ENCODE measurements at places on chromosomes 6 and 20.

DNA sequence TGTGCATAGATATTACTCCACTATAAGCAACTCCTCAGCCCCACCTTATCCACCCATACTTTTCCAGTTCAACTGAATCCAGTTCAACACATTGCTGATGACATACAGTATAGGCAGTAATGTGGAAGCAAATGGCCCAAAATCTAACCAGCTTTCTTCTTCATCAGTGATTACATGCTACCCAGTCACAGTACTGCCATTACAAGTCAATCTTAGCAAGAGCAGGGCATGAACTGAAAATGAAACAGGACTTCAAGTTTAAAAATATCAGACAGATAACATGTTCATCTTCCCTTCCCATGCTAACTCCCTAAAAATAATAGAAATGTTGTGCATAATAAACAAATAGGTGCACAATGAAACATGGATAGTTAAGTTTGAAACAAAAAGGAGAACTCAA is 19.2 kb downstream of the RRAGD start:
- no peak for DNase-seq

GRCh38 chr6:20483887-20484497 is 50.3 kb upstream of the CDKAL1 start:
- no peak for DNase-seq

GRCh38 chr6:40764726-40765125 is 177.6 kb upstream of the LRFN2 start:
- no peak for DNase-seq

- DNase-seq, result no peak
Observed at GRCh38 chr6:10692965-10693538, 1.4 kb downstream of the C6orf52 start.

GRCh38 chr6:3750317-3751076 is 1.0 kb downstream of the PXDC1 start:
- peak; percentile 58 for DNase-seq

DNA sequence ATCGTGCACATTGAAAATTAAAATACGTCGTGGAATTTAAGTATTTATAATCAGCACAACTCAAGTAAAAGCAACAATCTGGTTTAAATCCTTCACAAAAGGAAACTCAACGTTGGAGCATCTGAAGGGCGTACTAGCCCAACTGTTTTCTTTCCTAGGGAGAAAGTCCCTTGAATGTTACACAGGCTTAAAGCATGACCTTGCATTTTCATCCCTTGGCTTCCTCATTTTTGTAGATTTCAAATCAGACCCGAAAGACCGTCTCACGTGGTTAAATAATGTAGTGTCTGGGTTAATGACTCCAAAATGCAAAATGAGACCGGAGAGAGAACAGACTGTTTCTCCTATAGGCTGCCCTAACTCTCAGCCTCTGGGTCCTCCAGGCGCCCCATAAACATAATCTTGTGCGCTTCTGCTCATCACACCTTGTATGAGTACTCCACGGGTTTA is 249.2 kb upstream of the RREB1 start:
- no peak for DNase-seq

GRCh38 chr6:82030761-82031503 is 216.6 kb downstream of the IBTK start:
- DNase-seq, result no peak

DNA sequence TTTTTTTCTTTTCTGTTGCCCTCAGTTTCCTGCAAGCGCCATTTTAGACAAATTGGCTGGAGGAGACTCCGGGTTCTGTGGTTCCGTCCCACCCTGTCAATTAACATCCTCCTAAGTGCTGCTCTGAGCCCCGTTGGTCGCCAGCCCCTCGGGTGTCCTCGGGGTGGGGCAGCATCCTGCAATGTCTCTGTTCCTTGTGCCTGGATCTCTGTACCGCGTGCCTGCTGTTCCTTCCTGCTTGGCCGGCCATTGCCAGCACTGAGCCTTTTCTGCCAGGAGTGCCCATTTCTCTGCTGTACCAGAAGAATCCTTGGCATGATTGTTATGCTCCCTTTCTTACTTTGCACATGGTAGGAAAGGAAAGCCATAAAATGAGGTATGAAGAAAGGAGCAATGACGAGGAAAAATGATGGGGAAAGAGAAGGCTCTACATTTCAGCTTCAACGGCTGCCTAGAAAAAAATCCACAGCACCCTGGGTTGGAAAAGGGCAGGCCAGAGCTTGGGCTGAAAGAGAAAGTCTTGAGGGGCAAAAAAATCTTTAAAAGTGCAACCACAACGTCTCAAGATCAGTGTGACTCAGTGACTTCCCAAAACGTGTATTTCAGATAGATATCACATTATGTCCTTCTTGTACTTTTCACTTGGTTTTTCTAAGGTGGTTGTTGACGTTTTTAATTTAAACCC is 256.7 kb downstream of the CLIC5 start:
- no peak for DNase-seq

DNA sequence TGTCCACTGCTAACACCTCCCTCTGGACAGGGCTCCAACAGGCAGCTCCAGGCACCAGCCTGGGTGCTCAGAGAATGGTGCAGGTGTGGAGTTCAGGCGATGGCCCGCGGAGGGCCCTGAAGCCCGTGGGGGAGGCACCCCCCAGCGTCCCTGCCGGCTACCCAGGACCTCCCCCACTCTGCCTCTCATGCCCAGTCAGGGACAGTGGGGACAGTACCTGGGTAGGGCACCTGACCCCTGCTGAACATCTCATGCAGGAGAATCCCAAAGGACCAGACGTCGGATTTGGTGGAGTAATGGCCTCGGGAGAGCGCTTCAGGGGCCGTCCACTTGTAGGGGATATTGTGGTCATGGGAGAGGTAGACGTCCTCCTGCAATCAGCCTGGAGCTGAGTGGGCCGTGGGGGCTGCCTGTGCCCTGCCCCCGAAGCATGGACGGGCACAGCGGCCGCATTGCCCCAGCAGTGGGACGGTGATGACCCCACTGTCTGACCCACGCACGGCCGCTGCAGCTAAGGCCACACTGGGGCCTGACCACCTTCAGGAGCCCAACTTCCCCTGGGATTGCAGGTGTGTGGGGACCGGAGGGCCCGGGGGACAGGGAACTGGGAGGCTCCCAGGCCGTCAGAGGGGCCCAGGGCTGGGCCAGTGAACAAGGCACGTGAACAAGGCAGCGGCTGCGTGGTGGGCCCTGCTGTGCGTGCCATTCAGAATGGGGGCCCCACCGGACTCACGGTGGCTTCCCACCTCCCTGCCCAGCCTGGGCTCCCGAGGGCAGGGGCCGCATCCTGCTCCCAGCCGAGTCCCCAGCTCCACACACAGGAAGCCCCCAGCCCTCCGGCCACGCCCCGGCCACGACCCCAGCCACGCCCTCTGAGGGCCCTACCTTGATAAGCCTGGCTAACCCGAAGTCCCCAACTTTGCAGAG is 7.1 kb downstream of the PTK6 start:
- DNase-seq, result no peak

DNA sequence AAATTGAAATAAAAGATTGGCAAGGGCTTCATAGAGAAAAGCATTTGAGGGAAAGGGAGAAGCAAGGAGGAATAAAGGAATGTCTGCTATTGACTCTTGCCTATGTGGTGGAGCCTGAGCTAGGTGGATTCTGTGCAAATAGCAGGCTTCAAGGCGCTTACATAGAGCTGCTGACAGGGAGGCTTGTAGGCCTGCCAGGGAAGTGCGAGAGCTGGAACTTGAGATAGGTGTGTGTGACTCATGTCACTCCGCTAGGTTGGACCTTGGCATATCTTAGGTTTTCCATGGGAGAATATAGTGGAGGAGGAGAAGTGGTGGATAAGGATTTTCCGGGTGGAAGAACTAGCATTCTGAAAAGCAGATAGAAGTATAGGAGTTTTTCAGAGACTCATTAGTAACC is 14.0 kb downstream of the SNRNP48 start:
- no peak for DNase-seq

DNA sequence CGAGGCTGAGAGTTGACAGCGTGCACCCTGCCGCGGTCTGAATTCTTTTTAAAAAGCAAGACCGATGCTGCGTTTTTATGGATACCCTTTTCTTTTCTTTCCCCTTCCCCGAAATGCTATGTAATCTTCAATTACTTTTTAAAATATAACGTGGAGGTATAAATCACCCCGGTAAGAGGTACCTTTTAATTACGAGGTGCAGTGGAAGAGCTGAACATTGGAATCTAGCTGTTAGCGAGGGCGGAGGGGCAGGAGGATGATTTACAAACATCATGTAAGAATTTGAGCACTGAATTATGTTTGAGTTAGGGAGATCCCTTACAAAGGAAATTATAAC is 1.2 kb downstream of the EYA2 start:
- no peak for DNase-seq

DNA sequence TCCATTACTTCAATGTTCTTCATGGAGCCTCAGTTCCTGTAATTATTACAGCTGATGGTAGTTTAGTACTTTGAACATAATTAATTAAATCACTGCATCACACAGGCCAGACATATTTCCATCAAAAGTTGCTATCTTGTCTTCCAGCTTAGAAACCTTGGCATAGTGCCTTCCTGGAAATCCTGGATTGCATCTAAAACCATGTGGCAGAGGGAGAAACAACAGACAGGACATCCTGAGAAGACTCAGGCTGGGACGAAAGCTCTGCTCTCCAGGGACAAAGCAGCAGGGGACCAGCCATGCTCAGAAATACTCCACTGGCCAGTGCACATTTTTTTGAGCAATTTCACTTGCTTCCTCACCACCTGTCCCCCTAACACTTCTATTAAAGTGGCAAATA is 55.3 kb downstream of the TBX18 start:
- no peak for DNase-seq

DNA sequence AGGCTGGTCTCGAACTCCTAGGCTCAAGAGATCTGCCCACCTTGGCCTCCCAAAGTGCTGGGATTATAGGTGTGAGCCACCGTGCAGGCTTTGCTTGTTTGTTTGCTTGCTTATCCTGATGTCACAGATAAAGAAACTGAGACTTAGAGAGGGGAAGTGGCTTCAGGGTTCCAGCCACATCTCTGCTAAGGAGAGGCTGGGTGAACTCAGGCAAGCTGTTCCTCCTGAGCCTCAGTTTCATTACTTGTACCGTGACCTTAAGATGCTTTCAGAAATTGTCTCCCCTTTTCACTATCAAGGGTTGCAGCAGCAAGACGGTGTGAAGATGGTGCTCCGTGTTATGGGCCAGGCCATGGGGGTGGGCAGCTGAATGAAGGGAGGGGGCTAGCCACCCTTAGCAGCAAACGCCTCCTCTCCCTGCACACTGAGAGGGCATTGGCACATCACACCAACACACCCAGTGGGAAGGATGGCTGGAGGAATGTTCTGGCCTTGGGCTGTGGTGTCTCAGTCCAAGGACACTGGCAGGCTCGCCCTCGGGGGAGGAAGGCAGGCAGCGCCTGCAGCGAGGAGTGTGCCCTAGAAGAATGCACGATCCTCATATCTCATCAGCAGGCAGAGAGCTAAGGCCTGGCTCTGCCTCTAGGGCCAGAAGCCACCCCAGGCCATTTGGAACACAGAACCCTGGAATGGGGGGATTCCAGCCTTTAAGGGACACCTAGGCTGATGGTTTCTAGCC is 48.2 kb upstream of the TLDC2 start:
- DNase-seq, result no peak

DNA sequence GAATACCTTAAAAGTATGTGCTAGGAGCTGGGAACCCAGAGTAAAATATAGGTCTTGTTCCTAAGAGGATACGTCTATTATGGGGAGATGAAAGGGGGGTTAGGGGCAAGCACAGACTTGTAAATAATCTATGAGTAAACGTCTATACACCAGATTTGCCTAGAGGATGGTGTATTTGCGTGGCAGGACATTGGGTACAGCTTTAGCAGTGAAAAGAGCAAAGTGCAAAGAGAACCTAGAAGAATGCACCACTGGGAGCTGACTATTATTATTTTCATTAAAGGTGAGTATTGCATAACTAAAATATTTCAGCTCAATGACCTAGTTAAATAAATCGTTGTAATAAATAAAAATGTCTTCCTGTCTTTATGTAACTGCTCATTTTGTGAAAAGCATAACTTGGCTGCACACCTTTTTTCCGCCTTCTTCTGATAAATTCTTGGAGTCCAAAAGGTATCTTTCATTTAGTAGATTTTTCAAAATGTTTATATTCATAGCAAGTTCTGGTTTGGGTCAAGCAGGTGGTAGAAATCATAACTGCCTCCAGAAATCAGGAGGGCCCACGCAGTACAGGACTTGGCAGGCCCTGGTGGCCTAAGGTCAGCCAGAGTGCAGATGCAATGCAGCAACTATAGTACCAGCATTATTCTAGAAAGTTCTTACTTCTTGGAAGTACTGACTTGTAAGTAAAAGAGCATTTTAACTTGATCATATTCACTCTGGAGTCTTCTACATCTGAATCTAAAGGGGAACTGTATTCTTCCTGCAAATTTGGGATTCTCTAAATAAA is 357.2 kb downstream of the PLCB1 start:
- no peak for DNase-seq

DNA sequence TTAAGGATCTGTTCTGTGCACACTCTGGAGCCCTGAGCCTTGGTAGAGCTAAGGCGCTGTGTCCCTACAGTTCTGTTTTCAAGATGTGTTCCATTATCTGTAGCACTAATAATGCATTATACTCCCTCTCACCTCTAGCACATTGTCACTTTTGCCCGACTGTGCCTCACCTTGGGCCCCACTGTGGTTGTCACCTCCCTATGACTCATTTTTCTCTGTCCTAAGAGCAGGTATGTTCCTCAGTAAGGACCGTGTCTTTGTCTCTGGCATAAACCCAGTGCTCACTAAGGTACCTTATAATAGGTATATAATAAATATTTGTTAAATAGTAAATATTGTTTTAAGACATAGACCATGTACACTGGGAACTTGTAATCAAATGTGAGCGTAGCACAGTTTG is 942.5 kb upstream of the CITED2 start:
- DNase-seq, result no peak

GRCh38 chr6:99548706-99549105 is 19.8 kb downstream of the CCNC start:
- no peak for DNase-seq

DNA sequence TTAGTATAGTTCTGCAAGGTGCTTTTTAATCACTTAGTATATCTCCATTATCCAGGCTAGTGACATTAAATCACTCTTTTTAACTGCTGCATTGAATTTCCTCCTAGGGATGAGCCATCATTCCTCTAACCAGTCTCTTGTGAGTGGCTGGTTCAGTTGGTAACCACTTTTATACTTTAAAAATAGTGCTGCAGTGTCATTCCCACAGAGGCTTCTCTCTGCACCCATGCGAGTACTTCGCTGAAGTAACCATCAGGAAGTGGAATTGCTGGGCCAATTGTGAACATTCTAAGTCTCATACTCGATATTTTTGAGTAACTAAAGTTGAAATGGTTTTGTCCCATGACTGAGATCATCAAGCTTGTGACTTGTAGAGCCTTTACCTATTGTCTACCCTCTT is 2.1 kb downstream of the BTN3A2 start:
- DNase-seq, result no peak

Data from nephron progenitor cell (in vitro differentiated cells).